ENCODE measurements at places on chromosomes 3 and 15.

GRCh38 chr15:88695691-88696251 is 57.0 kb downstream of the ISG20 start:
- DNase-seq = no peak

- no peak for DNase-seq
These were observed 19.8 kb upstream of the SOX2 start for GRCh38 chr3:181691901-181692300.

DNA sequence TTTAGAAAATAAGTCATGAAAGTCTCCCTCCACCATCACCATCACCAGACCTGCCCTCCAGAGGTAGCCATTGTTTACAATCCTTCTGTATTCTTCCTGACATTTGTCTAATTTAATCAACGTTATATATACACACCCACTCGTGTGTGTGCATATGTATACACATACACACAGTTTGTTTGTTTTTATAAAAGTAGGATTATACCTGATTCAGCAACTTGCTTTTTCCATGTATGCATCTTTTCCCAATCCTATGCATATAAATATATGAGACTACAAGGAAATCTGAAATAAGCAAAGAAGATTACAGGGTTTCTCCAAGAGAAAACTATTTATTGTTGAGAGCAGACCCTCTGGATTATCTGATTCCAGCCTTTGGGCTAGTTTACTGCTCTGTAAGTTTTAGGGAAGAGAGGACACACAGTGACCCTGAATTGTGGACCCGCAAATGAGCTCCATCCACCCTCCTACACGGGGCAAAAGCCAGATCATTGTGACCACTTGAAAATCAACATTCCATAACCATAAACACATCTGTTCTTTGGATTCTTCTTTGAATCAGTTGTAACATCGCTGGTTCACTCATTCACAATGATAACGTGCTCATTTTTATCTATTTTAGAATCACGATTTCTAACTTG is 104.3 kb downstream of the CPN2 start:
- no peak for DNase-seq

DNA sequence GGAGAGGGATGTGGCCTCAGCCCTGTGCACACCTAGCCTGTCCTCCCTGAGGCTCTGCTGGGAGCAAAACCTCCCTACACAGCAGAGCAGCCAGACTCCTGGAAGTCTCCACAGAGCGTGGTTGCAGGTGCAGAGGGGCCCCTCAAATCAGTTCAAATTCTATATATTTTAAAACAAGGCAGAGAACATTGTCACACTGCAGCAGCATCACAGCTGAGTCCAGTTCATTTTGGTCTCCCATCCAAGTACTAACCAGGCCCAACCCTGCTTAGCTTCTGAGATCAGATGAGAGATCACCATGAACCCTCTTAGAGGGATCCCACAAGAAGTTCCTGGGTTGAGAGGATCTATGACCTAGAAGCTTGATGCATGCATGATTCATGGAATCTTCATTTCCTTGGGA is 331.0 kb upstream of the RGMA start:
- DNase-seq = no peak

DNA sequence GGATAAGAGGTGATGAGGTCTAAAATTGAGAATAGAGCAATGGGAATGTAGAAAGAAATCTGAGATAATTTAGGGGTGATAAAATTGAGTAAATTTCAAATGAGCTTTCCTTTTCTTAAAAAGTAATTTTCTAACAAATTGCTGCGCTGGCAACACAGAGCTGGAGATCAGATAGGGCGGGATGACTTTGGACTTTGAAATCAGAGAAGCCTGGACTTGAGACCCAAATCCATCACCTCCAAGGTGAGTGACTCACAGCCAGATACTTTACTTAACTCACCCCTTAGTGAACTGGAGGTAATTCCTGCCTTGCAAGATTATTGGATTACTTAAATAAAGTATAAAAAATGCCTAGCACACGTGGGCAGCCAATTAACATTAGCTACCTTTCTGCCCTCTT is 80.8 kb downstream of the P2RY1 start:
- DNase-seq = no peak

DNA sequence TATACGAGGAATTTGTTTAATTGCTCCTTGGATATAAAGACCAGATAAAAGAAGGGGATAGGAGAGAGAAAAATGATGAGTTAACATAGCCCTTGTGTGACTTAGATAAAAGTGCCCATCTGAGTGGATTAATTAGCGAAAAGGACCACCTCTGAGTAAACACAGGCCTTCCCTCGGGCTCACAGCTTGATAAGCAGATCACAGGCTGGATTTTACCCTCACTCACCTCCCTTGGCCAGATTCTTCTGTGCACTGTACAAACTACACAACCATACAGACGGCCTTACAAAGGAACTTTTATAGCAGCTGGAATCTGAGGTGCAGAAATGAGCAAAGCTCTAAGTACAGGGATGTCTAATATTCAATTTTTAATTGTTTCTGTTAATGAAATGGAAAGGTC is 112.4 kb upstream of the STT3B start:
- DNase-seq = no peak

GRCh38 chr3:72015463-72015862 is 230.5 kb upstream of the PROK2 start:
- no peak for DNase-seq

DNA sequence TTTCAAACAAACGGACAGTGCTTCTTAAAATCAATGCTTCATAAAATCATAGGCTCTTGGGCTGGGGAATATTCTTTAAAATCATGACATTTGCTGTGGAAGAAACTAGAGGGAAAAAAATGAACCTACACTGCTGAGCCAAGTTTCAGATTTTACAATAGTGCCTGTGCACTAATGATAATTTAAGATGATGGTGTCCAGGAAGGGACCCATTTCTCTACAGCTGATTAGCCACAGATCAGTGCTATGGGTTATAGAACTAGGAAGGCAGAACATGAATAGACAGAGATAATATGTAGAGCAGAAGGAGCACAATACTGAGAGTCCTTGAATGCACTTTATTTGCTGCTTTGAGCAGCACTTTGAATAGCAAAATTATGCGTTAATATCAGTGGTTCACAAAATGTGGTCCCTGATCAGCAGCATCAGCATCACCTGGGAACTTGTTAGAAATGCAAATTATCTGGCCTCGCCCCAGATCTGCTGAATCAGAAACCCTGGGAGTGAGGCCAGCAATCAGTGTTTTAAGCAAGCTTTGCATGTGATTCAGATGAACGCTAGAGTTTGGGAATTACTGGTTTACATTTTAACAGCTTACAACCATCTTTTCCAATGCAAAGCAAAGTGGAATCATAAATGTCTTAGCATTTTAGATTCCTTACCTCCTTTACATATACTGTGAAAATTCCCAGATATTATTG is 135.8 kb upstream of the ANKRD28 start:
- DNase-seq = no peak

- no peak for DNase-seq
These were observed 420.8 kb downstream of the EPHA6 start for GRCh38 chr3:97235179-97235578.

- no peak for DNase-seq
These were observed 351.8 kb downstream of the ZIC1 start for GRCh38 chr3:147760941-147761340.

Data from COR-L47 (cell line).